Heart left ventricle (tissue), 16 donors: ENCODE measurements at places on chromosomes 6 and 20.
A peak's percentile ranks its signal among the peaks of the same experiment; 100 is the strongest.

- DNase-seq = no peak
Observed at GRCh38 chr20:6838181-6838826, 70.8 kb downstream of the BMP2 start.

DNA sequence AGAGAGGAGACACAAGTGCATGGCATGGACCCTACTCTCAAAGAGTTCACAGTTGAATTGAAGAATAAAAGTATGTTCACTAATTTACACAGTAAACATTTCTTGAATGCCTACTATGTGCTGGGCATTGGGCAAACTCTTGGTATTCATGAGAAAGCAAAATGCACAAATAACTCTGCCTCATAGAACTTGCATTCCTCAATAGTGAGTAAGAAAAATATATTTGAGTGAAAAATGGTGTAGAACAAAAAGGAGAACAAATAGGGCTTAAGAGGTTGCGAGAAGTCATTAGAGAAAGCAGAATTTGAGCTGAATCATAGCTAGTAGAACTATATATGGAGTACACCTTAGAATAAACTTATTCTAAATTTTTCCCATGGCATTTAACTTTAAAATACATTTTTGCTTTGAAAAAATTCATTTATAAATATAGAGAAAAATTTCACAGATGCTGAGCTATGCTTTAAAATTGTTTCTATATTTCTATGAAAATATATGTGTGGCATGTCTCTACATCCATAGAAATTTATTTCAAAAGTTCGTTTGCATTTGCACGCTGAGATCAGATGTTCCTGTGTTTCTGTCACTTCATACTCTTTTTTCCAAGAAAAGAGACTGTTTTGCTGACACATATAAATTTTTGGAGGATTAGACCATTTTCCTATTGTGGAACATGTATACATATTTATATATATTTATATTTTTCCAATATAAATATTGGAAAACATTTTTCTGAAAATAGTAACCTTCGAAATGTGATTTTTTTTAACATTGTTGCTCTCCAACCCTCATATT, 236.1 kb downstream of the KCNQ5 start:
- no peak for DNase-seq

- no peak for DNase-seq
Observed at GRCh38 chr6:109295774-109296156, 86.5 kb downstream of the CD164 start.

GRCh38 chr20:2151858-2152281, 50.2 kb downstream of the STK35 start:
- no peak for DNase-seq

DNA sequence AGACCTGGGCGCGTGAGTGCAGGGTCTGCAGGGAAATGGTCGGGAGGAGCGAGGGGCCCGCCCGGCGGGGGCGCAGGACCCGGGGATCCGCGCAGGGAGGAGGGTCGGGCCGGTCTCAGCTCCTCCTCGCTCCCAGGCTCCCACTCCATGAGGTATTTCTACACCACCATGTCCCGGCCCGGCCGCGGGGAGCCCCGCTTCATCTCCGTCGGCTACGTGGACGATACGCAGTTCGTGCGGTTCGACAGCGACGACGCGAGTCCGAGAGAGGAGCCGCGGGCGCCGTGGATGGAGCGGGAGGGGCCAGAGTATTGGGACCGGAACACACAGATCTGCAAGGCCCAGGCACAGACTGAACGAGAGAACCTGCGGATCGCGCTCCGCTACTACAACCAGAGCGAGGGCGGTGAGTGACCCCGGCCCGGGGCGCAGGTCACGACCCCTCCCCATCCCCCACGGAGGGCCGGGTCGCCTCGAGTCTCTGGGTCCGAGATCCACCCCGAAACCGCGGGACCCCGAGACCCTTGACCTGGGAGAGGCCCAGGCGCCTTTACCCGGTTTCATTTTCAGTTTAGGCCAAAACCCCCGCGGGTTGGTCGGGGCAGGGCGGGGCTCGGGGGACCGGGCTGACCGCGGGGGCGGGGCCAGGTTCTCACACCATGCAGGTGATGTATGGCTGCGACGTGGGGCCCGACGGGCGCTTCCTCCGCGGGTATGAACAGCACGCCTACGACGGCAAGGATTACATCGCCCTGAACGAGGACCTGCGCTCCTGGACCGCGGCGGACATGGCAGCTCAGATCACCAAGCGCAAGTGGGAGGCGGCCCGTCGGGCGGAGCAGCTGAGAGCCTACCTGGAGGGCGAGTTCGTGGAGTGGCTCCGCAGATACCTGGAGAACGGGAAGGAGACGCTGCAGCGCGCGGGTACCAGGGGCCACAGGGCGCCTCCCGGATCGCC, 54.2 kb upstream of the HLA-A start:
- peak; percentile 81 for DNase-seq

DNA sequence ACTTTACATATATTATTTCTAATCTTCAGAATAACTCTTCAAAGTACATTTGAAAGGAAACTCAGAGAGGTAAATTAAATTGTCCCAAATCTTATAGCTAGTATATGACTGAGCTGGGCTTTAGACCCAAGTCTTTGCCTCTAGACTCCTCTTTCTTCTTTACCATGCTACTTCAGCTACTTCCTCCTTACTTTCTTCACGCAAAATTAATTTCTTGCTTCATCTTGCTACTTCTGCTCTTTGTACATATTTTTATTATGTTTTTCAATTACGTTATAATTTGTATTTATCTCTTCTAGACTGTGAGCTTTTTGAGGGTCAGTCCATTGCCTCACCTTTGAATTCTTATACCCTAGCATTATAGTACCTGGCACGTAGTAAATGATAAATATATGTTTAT, 5.3 kb downstream of the TMEM170B start:
- no peak for DNase-seq

DNA sequence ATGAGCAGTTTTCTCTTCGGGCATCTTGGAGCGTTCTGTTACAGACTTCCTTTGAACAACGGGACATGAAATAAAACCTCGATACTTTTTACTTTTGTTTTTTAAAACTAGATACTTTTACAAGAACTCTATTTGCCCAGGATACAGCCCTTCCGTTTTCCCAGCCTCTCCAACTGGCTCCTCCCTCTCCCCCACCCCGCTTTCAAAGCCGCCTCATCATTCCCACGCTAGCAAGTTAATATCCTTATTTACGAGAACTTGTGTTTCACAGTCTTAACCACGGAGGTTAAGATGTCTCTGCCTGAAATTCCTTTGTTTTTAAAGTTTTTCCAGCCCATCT, 241 bp upstream of the CFAP206 start:
- no peak for DNase-seq

DNA sequence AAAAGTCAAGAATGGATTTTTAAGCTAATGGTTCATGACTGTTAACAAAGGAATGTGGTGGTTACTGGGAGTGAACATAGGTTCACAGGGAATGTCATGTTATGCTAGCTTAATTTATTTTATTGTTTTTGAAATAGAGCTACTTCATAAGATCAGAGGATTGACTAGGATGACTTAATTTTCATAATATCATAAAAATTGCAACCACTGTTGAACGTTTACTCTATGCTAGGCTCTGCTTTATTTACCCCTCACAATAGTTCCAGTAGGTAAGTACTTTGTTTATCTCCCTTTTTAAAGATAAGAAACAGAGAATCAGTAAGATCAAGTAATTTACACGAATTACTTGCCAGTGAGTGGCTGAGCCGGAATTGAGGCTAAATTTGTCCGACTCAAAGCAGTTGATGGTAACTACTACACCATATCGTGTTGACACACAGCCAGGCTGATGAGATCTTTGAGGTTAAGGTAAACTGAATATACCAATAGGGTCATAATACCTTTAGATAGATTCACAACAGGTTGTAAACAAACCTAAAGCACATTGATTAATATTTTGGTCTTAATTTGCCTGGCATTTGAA, 194.6 kb upstream of the CITED2 start:
- DNase-seq = no peak

GRCh38 chr20:50004229-50004628, 21.4 kb downstream of the SNAI1 start:
- no peak for DNase-seq

DNA sequence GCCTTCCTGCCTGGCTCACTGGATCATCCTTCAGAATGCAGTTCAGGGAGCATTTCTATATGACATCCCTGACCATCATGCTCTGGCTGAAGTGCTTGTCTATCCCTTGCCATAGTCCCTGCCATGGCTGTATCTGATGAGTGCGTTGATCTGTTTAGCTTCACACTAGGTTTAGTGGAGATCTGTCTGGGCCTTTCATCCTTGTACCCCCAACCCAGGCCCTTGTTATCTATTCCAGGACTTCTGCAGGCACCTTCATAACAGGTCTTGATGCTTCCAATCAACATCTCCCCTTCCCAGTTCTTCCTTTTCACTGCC, 102.4 kb downstream of the QRSL1 start:
- no peak for DNase-seq

- no peak for DNase-seq
Observed at GRCh38 chr20:59014680-59015389, 4.4 kb upstream of the TUBB1 start.

DNA sequence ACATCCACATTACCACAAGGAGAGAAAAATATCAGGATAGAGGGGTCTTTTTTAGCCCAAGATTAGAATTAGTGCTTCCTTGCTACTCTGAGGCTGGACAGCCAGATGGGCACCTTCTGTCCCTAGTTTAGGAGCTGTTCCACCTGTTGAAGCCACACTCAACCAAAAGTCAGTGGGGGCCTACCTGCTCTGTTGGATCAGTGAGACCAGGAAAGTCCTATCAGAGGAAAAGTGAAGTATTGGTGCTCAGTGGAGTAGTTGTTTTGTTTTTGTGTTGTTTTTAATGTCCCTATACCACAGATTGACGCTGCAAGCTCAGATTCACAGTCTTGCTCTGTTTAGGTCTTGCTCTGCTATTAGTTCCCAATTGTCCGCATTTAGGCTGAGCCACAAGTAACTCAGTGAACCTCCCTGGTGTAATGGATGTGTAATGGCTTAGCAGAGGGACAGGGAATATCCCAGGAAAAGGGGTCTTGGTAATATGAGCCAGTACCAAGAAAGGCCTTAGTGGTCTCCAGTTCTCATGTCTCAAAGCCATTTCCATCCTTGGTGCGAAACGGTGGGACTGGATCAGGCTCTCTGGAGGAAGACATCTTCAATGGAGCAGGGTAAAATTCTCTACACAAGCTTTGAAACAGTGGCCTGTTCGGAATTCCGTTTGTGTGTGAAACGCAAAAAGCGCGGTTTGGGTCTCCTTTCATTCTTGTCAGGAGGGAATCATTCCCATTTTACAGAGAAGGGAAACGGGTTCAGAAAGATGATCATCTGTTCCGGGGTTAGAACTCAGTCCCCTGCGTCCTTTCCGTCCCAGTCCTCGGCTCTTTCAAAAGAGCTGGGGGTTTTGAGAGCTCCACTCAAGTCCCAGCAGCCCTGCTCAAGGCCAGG, 631 bp upstream of the PABPC1L start:
- DNase-seq = no peak

- DNase-seq = peak; percentile 27
Observed at GRCh38 chr20:35007413-35007812, 51.7 kb downstream of the MYH7B start.

DNA sequence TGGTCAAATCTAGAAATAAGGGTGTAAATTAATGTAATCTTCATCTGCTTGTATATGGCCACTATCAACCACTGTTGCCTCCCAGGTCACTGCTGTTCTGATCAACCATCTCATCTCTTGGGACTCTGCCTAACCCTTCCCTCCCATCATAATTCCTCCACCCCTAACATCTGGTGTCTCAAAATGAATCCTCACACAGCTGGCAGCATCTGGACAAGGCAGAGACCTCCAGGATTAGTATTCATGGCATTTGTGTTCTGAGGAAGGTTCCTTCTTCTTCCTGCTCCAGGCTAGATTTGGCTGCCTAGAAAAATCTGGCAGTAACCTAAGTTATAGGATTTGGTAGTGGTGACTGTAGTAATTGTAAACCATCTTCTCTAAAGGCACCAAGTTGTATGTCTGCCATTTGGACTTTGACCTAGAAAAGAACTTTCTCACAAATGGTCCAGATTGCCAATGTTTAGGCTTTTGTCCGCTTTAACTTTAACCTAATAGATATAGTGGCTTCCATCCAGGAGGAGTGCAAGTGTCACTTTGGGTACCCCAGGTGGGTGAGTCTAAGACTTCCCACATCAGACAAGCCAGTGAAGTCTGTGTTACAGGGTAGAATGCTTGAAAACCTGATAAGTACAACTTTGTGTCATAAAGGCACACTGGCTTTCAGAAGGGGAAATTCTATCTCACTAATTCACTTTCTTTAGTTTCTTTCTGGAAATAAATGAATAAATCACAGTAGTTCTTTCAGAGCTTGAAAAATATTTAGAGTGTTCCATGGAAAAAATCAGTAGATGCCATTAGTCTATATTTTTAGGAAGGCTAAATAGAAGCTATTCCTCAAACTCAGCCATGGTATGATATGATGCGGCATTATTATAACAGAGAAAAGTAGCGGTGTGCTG, 3.0 kb upstream of the PHACTR2 start:
- no peak for DNase-seq

GRCh38 chr6:27334141-27334540, 22.1 kb upstream of the POM121L2 start:
- DNase-seq = no peak

DNA sequence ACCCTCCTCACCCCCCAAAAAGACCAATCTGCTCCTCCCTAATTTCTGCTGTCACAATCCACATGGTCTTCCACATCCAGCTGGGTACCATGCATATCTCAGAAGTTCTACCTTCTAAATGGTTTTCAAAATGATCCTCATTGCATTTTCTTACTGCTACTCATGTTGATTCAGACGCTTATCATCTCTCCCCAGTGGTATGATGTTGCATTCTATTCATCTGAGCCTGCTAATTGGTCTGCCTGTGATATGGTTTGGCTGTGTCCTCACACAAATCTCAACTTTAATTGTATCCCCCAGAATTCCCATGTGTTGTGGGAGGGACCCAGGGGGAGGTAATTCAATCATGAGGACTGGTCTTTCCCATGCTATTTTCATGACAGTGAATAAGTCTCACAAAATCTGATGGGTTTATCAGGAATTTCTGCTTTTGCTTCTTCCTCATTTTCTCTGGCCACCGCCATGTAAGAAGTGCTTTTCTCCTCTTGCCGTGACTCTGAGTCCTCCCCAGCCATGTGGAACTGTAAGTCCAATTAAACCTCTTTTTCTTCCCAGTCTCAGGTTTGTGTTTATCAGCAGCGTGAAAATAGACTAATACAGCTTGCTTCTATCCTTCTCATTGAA, 41.4 kb upstream of the CLIC5 start:
- DNase-seq = no peak

GRCh38 chr6:30894935-30895334, 10.6 kb downstream of the DDR1 start:
- no peak for DNase-seq

DNA sequence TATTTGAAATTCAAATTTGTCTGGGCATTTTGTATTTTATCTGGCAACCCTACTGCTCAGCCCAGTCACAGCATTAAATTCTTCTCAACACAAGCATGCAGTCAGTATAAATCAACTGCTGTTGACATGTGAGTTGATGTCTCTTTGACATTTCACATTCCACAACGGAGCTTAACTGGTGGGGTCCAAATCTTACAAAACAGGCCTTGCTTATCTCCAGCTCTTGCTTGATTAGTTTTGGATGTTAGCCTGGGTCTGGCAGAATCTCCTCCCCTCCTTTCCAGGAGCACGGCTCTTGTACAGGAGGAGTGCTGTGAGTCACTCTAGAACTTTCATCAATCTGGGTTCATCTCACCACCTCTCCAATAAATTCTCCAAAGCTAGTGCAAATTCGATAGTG, 80.8 kb upstream of the PHACTR1 start:
- DNase-seq = peak; percentile 24
